ENCODE measurements at places on chromosomes 2 and 18.

DNA sequence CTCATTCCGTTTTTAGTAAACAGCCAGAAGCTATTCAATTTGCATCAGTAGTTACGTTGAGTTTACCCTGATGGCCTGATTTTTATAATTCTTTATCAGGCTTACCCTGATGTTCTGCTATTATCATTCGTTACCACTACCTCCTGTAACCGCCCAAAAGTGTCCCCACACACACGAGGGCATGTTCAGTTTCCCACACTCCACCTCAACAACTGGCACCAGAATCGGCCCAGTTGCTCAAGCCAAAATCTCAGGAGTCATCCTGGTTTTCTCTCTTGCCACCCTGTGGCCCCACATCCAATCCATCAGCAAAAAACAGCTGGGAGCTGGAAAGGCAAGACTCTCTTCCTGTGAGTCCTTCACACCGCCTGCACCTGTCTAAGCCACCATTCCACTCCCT lies 102.9 kb upstream of the RAB6C start:
- no peak for DNase-seq

- no peak for DNase-seq
These were observed 275.3 kb downstream of the RAD51AP2 start for GRCh38 chr2:17242813-17243485.

DNA sequence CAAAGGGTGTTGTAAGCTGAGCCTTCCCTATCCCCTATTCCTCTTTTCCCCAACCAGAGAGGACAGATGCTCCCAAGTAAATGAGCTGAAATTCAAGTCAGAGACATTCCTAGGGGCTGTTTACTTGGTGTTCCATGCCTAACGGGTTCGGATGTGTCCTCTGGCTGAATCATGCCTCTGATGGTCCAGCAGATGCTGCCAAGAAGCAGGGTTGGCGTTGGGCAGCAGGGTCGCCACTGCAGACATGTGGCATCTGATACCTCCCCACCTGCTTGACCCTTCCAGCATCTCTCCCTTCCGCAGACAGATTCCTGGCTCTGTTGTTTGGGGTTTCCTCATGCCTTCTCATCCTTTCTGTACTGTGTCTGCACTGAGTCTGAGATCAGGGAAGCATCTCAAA lies 108.3 kb downstream of the HNRNPLL start:
- no peak for DNase-seq

DNA sequence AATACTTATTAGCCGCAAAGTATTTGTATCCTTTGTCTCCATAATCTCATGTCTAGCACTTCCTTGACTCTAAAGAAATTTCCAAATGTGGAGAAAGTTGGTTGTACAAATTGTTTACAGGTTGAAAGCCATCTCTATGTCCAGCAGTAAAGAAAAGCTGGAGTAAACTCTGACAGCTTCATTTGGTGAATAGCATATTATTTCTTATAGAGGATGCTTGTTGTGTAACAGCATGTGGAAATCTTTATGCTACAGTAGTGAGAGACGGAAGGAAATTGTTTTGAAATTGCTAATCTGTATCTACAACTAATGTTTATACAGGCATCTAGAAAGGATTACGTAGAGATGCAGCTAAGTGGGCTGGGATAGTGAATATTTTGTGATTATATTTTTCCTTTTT lies 78.5 kb downstream of the UGGT1 start:
- DNase-seq = no peak

DNA sequence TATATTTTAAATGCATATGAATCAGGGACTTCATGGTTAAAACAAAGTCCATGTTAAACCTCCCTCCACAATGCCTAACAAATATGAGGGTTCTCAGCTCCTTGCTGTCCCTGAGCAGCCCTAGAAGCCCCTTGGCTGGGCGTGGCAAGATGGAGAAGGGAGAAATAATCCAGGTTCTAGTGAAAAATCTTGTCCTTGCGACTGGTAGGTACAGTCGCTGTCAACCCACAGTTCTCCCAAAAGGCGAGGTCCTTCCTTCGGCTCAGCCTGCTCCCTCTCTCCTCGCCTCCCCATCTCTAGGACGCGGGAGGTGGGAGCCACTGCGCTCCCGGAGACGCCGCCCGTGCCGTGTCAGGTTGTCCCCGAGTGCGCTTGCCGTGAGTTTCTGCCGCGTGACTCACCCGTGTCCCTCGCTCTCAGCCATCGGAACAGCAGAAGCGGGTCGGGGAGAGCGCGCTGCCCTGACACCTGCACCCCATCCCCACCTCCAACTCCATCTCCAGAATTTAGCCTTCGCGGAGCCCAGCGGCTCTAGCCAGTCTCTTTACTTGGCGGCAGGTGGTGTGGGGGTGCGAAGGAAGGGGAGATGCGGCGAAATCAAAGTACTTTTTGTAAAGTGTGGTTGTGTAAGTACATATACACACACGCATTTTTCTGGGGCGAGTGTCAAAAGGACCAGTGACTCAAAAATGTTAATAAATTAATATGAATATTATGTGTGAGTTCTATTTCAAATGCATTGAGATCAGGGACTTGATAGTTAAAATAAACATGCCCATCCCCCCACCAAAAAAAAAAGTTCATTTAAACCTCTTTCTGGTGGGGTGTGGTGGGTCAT lies 65.1 kb upstream of the TMEM17 start:
- no peak for DNase-seq

GRCh38 chr18:9325716-9326115 lies 8.9 kb upstream of the TWSG1 start:
- no peak for DNase-seq

- DNase-seq = no peak
These were observed 862.4 kb upstream of the ACVR2A start for GRCh38 chr2:146982393-146982846.

DNA sequence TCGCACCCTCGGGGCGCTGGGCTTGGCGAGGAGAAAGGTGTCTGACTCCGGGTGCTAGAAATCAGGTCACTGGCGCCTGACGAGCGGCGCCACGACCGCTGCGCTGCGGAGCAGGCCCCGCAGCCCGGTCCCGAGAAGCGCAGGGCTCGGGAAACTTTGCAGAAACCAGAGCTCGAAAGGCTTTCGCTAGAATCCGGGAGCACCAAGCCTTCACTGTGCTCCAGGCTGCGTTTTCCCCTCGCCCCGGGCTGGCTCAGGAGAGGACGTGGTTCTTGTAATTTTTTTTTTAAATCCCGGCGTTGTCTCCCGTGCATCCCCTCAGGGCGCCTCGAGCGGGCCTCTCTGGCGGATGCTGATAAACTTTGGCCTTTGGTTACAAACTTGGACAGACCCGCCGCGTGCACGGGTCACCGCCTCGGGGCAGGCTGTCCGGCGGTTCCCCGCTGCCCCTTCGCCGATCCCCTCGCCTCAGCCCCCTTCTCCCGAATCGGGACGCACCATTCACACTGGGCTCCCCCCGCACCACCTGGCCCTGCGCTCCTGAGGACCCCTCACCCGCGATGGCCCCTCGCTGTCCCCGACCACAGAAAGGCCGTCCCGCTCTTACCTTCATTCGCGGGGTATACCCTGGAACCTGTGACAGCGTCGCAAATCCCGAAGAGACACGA lies 419 bp downstream of the EPHA4 start:
- no peak for DNase-seq

DNA sequence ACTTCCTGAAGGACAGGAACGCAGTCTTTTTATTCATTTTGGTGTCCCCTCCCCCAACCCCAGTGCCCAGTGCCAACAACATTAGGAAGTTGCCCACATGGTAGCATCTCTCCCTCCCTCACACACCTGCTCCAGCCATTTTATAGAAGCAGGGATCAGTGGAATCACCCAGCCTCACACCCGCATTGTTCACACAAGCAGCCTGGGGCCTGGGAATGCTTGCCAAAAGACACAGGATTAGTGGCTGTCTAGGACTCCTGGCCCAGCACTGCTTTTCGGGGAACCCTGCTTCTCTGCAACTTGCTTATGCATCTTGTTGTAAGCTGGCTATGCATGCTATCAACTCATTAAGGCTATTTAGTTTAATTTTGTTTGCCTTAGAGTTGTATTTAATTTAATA lies 17.9 kb downstream of the TMEM37 start:
- DNase-seq = no peak

- no peak for DNase-seq
These were observed 460.8 kb downstream of the RNF144A start for GRCh38 chr2:7377916-7378569.

GRCh38 chr18:9401176-9401575 lies 66.6 kb downstream of the TWSG1 start:
- no peak for DNase-seq

- DNase-seq = no peak
These were observed 630 bp upstream of the ZNF512 start for GRCh38 chr2:27582129-27582694.

DNA sequence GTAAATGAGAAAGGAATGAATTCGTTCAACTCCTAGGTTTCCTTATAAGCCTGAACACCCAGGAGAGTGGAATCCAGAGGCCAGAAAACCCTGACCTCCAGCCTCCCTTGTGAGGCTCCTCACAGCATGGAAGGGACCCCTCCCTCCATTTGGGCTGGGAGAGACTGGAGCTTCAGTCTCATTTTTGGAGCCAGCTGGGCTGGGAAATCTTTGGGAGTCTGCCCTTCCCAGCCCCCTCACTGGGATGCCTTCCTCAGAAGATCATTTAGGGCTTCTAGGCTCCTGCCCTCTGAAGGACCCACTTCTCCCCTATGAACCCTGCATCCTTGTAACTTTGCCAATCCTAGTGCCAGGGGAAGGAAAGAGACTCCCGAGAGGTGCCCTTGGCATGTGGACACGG lies 346.1 kb downstream of the CYP26B1 start:
- DNase-seq = no peak

- DNase-seq = no peak
These were observed 111.6 kb upstream of the TACR1 start for GRCh38 chr2:75310876-75311275.

DNA sequence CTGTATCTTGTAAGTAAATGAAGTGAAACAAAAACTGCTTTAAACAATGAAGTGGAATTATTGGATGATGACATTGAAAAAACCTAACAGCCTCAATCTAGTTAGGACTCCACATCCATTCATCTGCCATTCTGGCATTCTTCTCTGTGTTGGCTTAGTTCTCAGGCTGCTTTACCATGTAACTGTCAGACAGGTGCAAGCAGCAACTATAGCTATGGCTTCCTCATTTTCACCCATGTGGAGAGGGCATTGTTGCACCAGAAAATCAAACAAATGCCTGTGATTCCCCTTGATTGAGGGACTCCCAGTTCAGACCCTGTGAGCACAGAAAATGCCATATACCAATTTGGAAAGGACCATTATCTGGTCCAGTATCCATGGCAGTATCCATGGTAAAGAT lies 129.5 kb upstream of the NYAP2 start:
- no peak for DNase-seq

DNA sequence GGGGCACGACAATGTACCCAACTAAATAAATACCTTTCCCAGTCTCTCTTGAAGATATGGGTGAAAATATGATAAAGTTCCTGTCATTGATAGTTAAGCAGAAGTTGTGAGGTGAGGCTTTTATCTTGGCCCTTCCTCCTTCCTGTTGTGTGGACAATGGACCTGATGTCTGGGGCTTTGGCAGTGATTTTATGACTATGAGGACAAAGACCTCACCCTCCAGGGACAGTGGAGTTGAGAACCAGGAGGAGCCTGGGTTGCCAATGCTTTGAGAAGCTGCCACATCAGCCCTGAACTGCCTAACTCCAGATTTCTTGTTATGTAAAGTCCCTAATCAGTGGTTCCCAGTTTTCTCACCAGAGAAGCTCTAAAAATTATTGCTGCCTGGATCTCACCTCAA lies 20.8 kb upstream of the MGAT4A start:
- no peak for DNase-seq

GRCh38 chr2:129347486-129348217 lies 631.8 kb upstream of the RAB6C start:
- no peak for DNase-seq

DNA sequence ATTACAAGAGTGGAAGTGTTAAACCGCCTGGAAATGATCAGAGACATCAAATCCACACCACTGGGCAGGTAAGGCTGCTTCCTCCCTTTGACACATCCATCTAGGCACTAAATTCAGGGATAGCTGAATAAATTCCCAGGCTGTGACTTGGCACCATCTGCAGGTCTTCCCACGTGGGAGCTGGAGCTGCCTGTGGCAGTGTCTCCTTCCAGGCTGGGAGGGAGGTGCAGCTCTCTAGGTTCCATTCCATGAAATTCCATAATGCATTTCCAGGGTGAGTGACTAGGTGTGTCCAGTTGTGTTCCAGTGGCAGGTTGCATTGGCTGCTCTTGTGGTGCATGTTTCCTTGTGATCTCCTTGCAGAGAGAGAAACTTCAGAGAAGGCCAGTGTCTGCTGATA lies 188.9 kb upstream of the CXCR4 start:
- DNase-seq = no peak

DNA sequence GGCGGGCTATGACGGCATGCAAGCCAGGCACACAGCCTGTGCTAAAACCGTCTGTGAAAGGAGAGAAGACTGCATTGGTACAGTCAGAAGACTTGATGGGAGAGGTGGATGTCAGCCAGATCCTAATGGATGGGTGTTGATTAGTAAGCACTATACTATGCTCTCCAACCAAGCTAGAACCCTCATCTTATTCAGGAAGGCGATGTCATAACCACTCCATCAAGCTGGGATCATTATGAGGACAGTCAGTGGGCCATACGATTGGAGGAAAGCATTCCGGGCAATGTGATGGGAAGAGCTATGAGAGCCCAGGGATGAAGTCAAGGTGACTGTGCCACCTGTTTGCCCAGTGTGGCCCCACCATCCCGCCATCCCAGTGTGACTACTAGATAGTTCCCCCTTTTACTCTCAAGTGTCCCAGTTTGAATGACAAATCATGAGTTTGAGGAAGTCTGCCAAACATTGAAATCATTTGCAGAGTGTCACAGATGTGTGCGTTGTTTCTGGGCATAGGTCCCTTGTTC lies 66.4 kb downstream of the MRPS9 start:
- DNase-seq = no peak

- DNase-seq = no peak
These were observed 23.5 kb upstream of the DNMT3A start for GRCh38 chr2:25365241-25365640.

- DNase-seq = no peak
These were observed 10.6 kb downstream of the COL5A2 start for GRCh38 chr2:189168856-189169499.

GRCh38 chr2:86038291-86039081 lies 67.2 kb downstream of the POLR1A start:
- DNase-seq = peak; percentile 86

GRCh38 chr2:9112079-9112721 lies 94.4 kb upstream of the ASAP2 start:
- no peak for DNase-seq

DNA sequence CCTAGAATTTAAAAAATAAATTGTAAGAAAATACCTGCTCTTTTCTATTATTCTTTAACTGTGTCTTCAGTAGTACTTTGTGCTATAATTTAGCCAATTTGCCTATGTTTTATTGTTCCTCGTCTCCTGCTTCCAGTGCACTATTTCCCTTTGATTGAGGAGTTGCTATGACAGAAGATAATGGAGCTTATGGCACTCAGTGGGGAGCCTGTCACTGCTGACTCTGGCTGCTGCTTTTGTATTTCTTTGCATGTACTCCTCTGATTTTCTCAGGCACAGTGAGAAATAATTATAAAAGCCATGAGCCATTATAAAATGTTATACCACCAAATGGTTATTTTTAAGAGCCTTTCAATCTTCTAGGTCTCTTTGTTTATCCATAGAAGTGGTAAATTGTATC lies 1310.8 kb upstream of the SLC39A10 start:
- no peak for DNase-seq

GRCh38 chr2:158533009-158533408 lies 76.3 kb downstream of the PKP4 start:
- no peak for DNase-seq
